ENCODE measurements at places on chromosomes 6 and 20.

DNA sequence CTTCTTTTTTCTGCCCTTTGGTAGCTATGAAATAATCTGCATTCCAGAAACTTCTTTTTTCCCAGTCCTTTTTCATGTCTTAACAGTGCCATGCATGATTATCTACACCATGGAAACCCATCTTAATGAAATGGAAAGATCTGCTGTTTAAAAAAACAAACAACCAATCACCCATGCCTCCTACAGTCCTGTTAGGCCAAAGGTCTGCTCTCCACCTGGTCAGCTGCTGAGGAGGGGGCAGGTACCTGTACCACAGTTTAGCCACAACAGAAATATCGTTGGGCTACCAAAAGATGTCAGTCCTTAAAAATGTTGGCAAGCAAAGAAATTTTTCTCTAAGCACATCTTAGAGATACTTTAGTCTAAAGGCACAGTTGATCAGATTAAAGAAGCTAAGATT lies 112.6 kb downstream of the SLC16A10 start:
- no peak for DNase-seq

- DNase-seq, result no peak
Measured at GRCh38 chr20:4813076-4813862, 91.6 kb downstream of the PRND start.

DNA sequence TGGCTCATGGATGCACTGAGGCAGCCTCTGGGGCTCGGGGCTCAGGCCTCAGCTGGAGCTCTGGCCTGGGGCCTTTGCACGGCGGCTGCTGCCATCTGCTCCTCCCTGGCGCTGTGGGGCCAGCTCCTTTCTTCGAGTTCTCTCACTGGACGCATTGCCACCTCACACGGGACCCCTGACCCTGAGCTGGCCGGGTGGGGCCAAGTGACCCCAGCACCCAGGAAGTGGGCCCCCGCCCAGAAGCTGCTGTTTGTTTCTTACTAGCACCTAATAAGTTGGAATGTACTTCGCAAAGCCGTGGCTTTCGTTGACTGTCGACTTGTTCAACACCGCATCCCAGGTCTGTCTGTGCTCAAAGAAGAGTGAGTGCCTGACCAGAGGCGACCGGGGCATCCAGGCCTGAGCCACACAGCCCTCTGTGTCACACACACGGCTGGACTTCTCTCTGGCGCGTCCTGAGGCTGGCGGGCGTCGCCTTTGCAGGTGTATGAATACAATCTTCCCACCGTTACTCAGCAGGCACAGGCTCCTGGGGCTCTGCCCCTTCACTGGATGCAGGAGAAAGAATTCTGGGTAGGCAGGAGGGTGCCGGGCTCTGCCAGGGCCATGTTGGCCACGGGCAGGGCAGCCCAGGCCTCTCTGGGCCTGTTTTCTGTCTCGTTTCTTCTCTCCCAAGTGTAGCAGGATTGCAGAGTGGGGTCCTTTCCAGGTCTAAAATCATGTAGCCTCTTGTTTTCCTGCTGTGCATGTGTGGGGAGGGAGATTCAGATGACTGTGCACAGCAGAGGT lies 112.9 kb downstream of the DLL1 start:
- no peak for DNase-seq

DNA sequence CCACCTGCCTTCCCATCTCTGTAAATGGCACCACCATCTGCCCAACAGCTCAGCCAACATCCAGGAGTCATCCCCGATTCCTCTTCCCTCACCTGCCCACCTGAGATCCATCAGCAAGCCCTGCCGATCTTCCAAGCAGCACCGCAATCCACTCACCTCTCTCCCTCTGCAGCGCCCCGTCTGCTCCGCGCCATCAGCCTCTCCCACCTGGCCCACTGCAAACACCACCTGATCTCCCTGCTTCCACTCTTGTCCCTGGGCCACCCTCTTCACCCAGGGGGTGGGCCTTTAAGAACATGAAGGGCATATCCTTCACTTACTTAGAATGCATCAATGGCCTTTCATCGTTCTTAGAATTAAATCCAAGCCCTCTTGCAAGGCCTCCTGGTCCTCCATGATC lies 457.3 kb upstream of the SULF2 start:
- DNase-seq, result no peak

DNA sequence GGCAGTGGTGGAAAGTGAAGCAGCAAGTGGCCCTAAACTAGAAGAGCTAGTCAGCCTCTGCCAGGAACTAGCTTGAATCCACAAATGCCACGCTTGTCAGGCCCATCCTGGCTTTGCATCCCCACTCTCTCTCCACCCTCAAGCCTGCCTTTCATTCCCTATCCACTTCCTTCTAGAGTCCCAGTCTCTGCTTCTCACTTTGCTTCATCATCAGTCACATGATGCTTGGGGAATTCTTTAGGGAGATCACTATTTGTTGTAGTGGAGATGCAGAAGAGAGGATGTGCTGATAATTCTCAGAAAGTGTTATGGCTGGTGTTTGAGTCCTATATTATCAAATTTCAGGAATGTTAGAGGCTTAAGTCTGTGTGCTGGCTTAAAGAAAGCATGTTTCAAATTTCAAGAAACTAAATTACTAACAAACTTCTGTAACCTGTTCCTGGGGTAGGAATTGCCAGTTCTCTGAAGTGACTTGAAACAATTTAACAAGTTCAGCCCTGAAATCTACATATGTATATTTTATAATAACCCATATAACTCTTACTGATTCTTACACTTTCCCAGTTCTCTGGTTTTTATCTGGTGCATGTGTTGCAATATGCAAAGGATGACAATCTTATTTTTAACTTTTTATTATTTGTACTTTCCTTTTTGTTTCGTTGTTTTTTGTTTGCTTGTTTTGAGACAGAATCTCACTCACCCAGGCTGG lies 7.5 kb downstream of the TRIM39 start:
- no peak for DNase-seq

DNA sequence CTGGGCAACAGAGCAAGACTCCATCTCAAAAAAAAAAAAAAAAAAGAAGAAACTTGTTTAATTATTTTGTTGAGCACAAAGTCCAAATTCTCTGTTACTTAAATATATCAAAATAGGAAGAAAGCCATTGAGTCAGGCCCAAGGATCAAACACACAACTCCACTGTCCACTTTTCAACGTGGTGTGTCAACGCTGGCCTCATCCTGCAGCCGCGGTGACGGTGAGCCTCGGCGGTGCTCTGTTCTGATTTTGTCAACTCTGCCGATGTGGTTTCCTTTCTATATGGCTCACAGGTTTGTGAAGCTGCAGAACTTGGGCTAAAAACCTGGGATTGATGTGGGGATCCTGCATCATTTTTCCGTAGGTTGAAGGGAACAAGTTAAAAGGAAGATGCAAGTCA lies 3.2 kb upstream of the SMOC2 start:
- no peak for DNase-seq

- no peak for DNase-seq
Measured at GRCh38 chr6:42996513-42996912, 12.1 kb downstream of the PPP2R5D start.

DNA sequence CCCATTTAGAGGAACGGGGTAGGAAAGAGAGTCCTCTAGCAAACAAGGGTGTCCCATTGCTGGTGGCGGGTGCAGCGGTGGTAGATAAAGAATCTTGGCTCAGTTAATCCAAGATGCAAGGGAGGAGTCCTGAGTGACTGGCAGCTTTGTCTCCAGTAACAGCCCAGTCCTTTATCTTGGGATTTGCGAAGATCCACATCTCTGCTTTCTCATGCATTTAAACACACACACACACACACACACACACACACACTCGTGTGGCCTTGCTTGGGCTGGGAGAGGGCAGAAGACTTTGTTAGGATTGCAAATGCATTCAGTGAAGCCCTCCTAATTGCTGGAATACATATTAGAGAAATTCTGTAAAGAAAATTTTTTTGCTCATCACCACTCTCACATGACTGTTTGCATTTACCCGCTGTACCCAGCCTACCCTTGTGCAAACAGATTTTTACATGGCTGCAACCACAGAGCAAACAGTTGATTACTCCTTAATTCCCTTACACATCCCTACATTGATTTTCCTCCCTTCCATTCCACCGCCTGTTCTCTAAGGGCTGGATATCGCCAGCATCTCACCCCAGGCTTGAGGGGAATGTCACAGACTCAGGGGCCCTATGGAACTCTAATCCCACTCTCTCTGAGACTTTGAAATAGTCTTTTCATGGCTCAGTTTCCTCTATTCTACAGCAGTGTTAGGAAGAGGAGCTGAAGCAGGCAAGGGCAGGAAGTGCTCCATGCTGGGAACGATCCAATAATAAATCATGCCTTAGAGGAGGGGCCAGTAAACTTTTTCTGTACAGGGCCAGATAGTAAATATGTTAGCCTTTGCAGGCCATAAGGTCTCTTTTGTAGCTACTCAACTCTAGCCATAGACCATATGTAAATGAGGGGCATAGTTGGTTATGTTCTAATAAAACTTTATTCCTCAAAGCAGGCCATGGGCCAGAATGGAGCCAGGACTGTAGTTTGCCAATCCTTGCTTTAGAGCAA lies 3.5 kb downstream of the C6orf132 start:
- DNase-seq, result no peak

- DNase-seq, result no peak
Measured at GRCh38 chr6:7777074-7777473, 51.2 kb downstream of the BMP6 start.

- DNase-seq, result peak; percentile 20
Measured at GRCh38 chr6:47413752-47414422, 63.7 kb upstream of the CD2AP start.

- DNase-seq, result no peak
Measured at GRCh38 chr6:144219056-144219685, 66.0 kb upstream of the UTRN start.

- DNase-seq, result no peak
Measured at GRCh38 chr20:37346236-37346534, 245 bp downstream of the SRC start.

GRCh38 chr20:53668992-53669391 lies 75.4 kb upstream of the ZNF217 start:
- DNase-seq, result no peak

DNA sequence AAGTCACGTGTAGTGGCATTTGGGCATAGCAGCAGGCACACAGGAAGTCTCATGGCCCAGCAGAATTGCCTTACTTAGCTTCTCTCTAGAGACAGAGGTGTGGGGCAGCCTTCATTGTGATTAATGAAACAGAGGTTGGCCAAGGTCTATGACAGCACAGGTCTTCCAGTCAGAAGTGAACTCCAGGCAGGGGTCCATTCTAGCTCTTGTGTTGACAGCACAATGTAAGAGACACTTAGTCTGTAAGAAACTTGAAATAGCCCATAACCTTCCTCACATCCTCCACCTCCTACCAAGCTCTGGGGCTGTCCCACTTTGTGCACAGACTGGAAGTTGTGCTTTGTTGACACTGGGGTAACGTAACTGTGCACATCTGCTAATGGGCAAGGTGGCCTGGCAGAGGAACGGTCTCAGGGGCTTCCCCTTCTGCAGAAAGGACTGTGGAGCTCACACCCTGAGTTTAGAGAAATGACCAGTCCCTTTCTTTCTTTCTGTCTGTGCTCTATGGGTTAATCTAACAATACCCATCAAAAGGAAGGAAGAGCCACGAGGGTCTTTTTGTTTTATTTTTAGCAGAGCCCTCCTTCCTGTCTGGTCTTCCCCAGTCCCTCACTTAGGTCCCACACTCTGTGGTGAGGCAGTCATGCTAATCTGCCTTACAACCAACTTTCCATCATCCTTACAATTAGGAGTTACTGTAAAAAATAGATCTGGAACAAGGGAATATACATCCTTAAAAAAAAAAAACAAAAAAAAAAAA lies 35.6 kb upstream of the TAGAP start:
- no peak for DNase-seq

DNA sequence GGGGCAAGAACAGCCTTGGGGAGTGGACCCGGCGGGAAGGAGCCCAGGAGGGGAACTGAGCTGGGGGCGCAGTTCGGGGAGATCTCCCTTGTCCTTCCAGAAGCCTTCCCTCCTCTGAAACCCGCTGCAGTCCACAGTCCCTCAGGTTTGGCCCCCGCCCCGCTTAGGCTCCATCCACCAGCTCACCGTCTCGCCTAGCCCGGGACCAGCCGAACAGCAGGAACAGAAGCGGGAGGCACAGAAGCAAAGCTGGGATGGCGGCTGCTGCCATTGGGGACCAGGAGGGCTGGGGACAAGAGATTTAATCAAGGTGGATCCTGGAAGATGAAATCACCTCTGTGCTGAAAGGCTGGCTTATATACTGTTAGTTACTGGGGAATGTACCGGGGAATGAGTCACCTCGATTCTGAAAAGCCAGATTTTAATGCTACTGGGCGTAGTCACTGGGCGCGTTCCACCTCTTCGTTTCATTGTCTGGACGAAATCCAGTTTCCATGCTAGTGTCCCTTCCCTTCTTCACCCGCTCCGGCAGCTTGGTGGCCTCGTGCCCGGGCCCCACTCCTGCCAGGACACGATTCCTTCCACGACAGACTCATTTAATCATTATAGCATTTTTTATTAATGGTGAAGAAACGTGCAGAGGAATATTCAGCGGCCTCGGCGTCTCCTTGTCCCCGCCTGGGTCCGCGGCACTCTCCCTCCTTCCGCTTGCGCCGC lies at the start of gene RAET1L:
Gene RAET1L, minus strand, starts transcription at position 332 of the 717 bp plus-strand sequence. Its CDS starts 61 bp downstream, at position 271.
- no peak for DNase-seq

DNA sequence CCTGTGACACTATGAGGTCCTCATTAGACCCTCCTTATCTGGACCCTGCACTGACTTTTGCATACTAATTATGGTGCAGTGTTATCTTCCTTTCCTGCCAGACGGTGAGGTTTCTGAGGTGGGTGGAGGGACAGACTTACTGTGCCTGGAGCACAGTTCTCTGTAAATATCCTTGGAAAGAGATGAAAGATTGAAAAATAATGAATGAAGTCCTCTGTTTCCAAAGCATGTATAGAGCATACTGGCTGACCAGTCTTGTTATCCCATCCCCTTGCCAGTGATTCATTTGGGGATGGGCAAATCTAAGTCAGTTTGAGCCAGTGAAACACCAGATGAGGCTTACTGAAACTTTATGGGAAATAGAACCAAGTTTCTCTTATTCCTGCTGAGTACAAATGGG lies 152.6 kb upstream of the HDDC2 start:
- no peak for DNase-seq

- DNase-seq, result no peak
Measured at GRCh38 chr20:23536328-23536974, 31.8 kb downstream of the CST9L start.

DNA sequence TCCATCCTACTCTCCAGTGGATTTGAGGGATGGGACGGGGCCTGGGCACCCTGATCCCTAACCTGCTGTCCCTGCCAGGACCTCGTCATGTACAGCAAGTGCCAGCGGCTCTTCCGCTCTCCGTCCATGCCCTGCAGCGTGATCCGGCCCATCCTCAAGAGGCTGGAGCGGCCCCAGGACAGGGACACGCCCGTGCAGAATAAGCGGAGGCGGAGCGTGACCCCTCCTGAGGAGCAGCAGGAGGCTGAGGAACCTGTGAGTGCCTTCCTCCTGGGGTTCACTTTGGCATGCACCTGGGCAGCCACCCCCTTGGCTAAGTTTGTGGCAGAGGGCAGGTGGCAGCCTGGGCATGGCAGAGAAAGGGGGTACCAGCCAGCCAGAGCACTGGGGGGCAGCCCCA lies 5.7 kb downstream of the CDC25B start:
- no peak for DNase-seq

GRCh38 chr6:156999762-157000161 lies 222.6 kb downstream of the ARID1B start:
- DNase-seq, result no peak
